ENCODE measurements at places on chromosomes 3 and 15.

- peak; percentile 44 for DNase-seq
Measured at GRCh38 chr3:69085168-69085832, 563 bp downstream of the ARL6IP5 start.

GRCh38 chr3:134375582-134376384 is 1.5 kb upstream of the AMOTL2 start:
- no peak for DNase-seq

GRCh38 chr3:148975248-148975647 is 16.1 kb upstream of the GYG1 start:
- DNase-seq, result no peak

DNA sequence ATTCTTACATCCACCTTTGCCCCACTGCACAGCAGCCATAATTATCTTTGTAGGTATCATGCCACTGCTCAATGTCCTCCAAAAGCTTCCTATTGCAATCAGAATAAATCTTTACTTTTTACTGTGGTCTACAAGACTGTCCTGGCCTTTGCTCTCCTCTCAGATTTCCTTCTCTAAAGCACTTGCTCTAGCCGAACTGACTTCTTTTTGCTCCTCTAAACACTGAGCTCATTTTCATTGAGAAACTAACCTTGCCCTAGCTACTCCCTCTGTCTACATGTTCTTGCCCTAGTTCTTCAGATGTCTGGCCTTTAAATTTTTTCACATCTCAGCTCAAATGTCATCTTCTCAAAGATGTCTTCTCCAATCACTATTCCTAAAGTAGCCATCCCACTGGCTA is 342.8 kb downstream of the TBC1D5 start:
- DNase-seq, result no peak

DNA sequence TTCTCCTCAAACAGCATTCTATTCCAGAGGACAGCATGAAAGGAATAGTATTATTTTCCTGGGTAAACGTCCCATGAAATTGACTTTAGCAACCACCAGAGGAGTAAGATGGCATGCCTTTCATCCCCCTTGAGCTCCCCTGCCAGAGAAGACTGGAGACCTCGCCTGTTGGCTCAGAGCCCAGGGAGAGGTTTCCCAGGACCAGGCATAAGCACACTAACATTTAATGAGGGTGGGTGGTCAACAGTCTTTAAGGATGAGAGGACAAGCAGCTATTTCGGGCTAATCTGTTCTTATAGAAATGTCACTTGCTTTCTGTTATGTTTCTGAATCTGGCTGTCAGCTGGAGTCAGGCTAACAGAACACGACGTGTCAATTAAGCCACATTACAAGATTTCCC is 390.5 kb downstream of the GABRG3 start:
- no peak for DNase-seq

DNA sequence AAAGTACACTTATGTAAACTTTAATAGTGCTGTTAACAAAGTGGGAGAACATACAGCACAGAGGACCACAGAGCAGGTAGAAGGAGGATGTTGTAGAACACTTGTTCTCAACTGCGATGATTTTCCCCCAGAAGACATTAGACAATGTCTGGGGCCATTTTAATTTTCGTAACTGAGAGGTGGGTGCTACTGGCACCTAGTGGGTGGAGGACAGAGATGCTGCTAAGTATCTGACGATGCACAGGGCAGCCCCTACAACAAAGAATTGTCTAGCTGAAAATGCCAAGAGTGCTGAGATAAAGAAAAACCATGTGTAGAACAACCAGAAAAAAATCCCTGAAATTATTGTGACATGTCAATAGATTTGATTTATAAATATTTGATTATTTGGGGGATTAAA is 5.0 kb upstream of the KBTBD8 start:
- no peak for DNase-seq

Measured in GM03348 (cell line).